ENCODE measurements at places on chromosomes 1 and 21.

- DNase-seq = no peak
Measured at GRCh38 chr1:172469717-172470116, 25.8 kb upstream of the PIGC start.

GRCh38 chr1:239126884-239127283 lies 259.5 kb upstream of the CHRM3 start:
- peak; percentile 4 for DNase-seq

DNA sequence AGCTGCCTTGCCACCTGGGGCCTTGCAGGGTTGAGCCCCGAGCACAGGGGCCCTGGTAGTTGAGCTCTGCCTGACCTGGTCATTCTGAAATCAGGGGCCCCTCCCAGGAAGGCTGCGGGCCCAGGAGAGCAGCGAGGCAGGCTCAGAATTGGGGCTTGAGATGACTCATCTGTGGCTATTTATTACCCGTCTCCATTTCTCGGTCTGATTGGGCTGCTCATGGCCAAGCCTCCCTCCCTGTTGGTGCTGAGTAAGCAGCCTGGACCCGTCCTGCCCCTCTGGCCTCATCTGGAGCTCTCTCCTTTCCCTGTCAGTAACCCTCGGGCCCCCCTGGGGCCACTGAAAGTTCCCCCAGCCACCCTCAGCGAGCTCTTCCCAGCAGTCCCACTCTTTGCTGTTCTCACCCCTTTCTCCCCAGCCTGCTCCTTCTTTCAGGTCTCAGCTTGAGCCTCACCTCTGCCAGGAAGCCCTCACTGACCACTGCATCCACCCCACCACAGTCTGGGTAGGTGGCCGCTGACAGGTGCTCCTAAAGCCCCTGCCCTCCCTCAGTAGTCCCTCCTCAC lies 11.0 kb upstream of the TNFRSF8 start:
- peak; percentile 34 for DNase-seq

DNA sequence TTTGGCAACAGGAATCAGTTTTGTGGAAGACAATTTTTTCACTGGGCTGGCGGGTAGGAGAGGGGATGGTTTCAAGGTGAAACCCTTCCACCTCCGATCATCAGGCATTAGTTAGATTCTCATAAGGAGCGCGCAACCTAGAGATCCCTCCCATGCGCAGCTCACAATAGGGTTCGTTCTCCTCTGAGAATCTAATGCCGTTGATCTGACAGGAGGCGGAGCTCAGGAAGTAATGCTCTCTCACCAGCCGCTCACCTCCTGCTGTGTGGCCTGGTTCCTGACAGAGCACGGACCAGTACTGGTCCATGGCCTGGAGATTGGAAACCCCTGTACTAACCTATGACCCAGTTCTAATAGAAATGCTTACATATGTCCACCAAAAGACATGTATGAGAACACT lies 96.6 kb upstream of the KIAA1614 start:
- DNase-seq = no peak

- no peak for DNase-seq
Measured at GRCh38 chr1:206098242-206098919, 18.8 kb downstream of the AVPR1B start.

DNA sequence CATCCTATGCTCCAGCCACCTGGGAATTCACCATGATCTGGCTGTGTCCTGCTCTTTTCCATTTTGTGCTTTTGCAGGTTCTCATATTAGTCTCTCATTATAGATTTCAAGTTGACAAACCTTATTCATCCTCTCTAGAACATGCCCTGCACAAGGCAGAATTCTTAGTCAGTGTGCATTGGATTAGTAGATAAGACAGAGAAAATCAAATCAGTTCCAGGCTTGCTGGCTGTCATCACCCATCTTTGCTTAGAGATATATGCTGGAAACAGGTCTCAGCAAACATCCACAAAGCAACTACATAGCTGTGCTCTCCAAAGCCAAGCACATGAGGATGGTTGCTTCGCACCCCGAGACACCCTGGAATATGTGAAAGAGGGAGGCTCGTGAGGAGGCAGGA lies 24.8 kb downstream of the TSPAN2 start:
- no peak for DNase-seq

DNA sequence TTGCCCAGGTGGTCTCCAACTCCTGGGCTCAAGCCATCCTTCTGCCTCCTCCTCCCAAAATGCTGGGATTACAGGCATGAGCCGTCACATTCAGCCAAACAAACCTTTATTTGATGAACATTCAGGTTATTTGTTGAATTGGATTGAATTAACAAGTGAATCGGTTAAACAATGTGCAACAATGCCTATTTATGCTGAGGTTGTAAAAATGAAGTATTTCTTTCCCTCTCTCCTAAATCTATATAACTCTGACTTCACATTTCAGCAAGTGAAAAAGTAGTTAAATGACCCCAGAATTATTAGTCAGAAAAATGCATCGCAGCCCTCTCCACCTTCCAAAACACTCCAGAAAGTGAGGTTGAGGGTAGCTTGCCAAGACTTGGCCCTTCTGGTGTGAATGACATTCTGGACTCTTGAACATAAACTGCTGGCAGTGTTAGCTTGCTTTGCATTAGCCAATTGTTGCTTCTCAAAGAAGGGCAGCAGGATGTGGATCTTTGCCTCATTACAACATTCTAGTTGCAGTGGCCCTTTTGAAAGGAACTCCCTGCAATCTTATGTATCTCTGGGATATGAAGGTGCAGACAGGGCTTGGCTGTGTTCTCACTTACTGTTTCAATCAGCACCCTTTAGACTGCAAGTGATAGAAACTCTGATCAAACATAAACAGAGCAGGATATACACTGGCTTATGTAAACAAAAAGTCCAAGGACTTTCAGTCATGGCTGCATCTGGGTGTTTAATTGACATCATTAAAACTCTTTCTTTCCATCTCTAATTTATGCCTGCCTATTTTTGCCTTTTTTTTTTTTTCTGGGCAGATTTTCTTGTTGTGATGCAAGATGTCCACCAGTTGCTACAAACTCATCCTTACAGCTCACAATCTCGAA lies 22.4 kb downstream of the EDN2 start:
- DNase-seq = no peak

DNA sequence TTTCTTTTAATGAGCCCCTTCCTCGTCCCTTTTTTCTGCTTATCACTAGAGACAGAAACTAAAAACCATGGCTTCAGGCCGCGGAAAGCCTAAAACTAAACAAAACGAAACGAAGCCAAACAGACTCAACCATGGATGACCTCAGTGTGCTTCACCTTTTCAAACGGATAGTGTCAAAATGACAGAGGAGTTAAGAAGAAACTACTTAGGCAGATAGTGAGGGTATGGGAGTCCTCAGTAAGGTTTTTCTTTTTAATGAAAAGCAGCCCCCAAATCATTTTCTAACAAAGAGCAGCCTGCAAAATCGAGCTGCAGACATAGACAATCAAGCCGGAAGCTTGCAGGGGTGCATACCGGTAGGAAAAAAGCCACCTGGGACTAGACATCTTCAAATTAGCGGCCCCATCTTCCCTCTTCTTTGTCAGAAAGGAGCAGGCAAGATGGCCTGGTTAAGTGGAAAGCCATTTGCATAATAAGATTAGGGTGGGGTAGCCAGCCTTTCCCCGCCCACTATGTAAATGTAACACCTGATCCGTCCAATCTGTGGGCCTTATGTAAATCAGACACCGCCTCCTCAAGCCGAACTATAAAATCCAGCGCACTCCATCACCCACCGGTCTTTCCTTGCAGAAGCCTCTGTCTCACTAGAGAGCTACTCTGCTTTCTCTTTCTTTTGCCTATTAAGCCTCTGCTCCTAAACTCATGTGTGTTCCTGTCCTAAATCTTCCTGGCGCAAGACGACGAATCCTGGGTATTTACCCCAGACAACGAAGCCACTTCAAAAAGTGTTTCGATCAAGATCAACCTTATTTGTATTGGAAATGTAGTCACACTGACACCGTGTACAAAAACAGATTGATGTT lies 6.2 kb upstream of the ERO1B start:
- no peak for DNase-seq

- no peak for DNase-seq
Measured at GRCh38 chr1:118987468-118988185, 516 bp downstream of the TBX15 start.

DNA sequence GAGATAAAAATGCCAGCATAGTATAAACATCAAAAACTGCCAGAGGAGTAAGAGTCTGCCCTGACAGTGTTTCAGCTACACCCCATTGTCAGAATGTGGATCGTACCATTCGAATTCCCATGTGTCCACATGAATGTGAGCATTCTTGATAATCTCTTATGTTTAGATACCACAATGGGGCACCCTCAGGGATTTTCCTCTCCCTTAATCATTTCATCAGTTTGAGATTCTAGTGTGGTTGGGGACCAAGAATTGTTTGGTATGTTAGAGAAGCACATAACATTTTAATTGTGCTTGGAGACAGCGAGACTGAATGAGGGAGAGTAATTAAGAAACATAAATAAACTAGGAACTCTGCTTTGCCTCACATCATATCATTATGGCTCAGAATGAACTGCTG lies 120.2 kb downstream of the ZC3H11B start:
- DNase-seq = no peak

- no peak for DNase-seq
Measured at GRCh38 chr1:87225171-87225570, 103.5 kb upstream of the LMO4 start.

DNA sequence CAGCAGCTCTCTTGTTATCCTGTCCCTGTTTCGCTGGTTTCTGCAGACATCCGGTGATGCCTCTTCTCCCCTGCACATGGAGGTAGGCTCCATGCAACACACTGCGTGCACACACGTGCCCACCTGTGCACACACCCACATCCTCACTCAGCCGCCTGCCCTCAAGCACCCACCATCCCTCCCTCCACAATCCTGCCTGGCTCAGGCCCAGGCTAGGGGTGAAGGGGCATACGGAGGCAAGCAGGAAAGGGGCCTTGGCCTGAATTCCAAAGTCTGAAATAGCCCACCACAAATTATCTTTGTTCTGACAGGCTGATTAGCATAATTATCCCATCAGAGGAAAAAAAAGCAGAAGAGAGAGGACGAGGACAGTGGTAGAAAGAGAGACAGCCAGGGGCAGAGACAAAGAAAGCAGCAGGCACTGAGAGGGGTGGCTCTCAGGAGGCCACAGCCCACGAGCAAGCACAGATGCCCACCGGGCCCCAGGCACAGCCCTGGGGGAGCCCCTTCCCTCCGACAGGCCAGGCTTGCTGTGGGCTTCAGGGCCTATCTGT lies 73.2 kb downstream of the GRIK3 start:
- DNase-seq = no peak

GRCh38 chr1:175250027-175250426 lies 57.5 kb upstream of the KIAA0040 start:
- no peak for DNase-seq

- DNase-seq = no peak
Measured at GRCh38 chr1:116666187-116667077, 1.1 kb downstream of the IGSF3 start.

GRCh38 chr21:25369524-25370300 lies 237.6 kb downstream of the MRPL39 start:
- peak; percentile 80 for DNase-seq

DNA sequence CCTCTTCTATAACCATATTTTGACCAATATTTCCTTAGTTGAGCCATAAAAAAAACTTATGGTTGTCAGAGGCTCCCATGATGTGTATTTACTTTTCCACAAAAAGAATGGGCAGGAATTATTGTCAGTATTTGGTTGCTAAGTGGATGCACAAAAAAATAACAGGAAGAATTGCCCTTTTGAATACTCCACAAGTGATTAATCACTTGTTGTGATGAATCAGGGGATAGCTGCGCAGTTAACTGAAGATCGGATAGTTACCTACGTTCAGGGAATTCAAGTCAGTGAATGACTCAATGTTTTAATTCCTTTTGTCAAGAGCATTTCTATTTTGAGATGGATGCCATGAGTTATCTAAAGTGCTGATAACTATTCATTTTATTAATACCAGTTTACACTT lies 785.2 kb upstream of the B3GALT2 start:
- DNase-seq = no peak

DNA sequence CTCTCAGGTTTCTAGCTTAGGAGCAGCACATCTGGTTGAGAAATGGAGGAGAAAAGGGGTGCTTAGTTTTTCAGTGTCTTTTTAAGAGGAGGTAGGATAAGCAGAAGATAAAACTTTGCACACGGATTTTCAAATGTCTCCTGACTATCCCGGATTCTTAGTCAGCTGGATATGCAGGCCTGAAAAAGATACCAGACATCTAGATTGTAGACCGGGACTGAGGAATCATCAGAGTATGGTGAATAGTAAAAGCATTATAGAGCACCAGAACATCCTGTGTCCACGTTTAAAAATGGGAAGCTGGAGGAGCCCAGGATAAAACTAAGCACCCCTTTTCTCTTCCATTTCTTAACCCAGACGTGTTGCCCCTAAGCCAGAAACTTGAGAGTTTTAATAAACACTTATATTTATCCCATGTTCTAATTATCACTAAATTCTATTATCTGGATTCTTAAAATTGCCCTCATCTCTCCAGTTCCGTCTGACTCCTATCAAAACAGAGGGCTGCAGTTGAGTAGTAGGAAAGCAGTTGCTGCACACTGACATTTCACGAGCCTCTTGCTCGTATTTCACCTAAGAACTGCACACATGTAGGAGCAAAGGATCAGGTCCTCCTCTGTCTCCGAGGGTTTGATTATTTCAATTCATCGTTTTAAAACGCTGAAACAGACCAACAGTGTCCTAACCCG lies 609 bp downstream of the PIGK start:
- no peak for DNase-seq

DNA sequence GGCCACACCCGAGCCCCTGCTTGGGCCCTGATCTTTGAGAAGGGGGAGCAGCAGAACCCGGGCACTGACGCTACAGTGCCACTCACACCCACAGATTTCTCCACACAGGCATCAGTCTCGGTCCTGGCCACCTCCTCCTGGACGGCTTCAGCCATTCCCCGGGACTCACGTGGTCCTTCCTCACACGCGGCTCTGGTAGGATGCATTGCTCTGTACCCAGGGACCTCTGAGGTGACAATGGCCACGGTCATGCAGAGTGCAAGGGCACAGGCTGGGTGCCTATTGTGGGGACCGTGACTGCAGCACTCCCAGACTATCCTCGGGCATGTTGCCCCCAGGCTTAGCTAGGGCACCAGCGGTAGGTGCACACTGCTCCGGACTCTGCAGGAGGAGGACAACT lies 11.8 kb upstream of the ZNF670 start:
- DNase-seq = no peak

DNA sequence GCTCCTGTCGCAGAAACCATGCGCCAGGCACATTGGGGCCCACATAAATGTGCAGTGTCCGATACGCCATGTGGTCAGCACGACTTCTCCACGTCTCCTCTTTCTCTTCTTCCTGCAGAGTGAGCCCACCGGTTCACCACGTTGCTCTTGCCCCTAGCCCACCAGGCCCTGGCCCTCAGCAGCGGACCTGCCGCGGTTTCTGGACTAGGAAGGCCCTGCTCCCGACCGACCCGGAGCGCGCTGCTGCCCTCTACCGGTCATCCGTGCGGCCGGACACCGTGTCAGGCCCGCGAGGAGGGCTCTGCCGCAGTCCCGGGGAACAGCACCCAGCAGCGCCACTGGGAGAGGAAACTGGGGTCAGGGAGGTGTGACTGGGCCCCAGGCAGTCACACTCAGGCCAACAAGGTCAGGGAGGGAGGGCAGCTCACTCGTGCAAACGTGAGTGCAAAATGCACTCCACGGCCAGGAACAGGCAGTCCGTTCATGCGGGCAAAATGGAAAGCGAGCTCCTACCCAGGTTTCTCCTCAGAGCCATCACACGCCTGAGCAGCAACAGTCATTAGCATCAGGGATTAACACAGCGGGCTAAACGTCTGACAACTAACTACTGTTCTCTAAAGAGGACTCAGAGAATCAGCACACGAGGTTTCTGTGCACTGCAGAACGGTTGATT lies 13.7 kb downstream of the TLR5 start:
- DNase-seq = no peak

GRCh38 chr1:244869950-244870349 lies 5.6 kb upstream of the HNRNPU start:
- no peak for DNase-seq

All from fibroblast of skin of left biceps (primary cell).